ENCODE measurements at places on chromosomes 7 and 10.

DNA sequence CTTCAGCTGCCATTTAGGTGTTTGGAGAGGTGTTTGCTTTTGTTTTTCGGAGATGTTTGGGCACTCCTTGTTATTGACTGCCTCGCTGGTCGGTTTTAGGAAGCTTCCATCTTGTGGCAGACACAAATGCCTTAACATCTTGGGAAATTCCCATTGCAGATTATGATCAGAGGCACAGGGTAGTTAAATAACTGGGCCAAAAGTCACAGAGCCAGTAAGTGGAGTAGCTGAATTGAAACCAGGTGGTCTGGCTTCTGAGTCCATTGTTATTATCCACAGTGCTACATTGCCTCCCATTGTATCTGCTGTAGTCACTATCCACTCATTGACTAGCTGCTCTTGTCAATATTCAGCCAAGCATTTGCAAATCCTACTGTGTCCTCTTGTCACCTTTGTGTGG is 138.2 kb upstream of the PLPP4 start:
- no peak for DNase-seq

DNA sequence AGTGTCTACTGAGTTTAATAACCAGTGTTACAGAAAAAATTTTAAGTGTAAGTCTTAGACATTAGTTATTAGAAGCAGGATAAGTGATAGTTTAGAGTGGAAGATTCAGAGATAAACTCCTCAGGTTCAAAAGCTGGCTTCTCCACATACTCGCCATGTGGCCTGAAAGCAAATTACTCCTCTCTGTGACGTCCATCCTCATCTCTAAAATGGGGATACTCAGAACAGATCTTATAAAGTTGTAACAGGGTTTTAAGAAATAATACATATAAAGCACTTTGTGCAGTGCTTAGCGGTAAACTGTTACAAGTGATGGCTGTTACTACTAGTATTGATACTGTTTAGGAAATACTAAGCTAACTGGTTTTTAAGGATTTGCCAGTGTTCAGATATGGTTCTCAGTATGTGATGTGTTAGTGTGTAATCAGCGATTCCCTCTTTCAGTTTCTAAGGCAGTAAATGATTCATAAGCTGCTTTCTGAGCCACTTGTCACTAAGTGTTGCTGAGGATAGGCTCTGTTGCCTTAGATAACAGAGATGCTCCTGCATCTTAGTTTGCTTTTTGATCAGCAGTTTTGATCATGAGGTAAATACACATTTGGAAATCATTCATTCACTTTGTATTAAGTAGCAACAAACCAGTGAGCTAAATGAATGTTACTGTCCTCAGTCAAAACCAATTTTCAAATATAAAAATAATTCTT is 58.7 kb downstream of the CYP51A1 start:
- DNase-seq: no peak

GRCh38 chr10:50326172-50326555 is 74.8 kb upstream of the ASAH2 start:
- DNase-seq: no peak

DNA sequence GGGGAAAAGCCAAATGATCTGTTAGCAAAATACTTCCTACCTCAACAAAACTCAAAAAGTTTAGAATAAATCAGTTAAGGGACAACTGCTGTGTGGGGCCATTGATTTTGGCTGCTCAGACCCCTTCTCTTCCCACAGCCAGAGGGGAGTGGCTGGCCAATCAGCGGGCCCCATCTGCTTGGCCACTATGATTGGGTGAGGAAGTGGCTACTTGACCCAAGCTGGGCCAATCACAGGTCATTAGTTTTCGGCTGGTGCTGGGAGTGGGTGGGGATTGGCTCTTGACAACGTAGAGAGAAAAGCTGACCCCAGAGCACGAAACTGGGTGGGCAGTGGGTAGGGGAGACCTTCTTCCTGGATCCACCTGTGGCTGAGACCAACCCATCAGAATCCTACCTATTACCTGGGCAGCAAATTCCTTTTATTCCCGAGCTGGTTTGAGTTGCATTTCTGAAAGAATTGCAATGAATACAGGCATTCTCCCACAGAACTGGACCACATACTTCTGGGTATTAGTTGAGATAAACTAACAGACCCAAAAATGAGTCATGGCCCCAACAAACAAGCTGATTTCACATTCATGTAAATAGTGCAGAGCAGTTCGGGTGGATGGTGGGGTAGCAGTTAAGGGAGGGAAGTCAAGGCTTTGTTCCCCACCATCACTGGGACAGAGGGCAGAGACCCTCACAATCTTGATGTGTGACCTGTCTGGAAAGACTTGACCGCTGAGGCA is 35.6 kb upstream of the HMX3 start:
- no peak for DNase-seq

- DNase-seq: no peak
Observed at GRCh38 chr10:77049896-77050295, 587.7 kb downstream of the KCNMA1 start.

GRCh38 chr7:137970253-137970975 is 31.5 kb downstream of the CREB3L2 start:
- DNase-seq: no peak

DNA sequence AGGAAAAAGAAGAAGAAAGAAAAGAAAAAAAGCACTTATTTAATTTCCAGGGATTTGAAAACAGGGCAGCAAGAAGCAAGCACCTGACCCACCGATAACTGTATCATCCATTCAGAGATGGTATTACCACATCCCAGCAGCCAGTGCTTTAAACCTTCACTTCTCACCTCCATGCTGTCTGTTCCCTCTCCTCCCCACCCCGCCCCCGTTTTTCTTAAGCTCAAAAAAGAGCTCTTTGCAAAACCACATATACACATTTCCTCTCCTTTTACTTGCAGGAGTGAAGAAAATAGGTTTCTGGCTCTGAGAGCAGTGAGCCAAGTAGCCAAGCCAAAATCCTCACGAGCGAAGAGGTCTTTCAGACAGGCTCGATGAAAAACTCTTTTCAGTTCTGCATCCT is 2.2 kb downstream of the STOX1 start:
- DNase-seq: no peak

- DNase-seq: no peak
Observed at GRCh38 chr7:29987083-29987482, 2.5 kb downstream of the SCRN1 start.

DNA sequence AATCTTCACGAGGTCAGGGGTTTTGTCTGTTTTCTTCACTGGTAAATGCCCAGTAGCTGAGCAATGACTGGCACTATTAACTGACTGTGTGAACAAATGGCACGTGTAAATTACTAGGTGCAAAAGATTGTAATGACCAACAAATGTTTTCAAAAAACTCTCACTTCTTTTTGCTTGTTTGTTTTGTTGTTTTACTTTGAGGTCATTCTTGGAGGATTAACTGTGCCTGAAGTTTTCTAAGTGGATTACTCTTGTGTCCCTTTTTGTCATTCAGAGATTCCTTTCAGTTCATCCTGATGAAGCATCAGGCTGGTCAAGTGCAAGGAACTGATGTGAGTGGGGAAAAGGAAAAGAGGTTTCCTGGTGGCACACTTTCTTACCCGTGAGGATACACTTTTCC is 74.4 kb upstream of the PPP1R3C start:
- DNase-seq: no peak

DNA sequence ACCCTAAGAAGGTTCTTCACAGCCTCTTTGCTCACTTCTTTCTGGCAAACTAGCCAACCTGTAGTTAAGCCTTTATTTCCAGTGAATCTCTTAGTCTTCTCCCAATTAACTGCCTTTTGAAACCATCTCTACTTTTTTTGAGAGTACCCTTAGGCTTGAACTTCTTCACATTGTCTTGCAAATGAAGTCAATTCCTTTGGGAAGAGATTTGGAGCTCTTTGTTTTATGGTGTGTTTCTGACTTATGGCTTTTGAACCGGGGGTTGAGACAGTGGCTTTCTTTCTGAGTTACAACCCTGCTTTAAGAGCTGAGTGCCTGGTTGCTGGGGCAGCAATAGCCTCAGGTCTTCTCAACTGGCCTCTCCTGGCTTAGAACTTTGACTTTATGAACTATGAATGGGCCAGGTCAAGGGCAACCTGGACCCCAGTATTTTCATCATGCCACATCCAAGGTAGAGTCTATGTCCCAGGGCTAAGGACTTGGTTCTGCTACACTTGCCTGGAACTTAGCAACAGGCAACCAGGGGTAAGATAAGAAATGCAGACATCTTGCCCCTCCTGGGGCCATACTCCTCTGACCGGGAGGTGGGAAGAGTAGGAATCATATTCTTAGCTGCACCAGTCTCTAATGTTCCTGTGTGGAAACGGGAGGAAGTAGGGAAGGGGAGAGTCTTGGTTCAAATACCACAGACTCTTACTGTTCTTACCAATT is 53.0 kb downstream of the SP4 start:
- DNase-seq: no peak

DNA sequence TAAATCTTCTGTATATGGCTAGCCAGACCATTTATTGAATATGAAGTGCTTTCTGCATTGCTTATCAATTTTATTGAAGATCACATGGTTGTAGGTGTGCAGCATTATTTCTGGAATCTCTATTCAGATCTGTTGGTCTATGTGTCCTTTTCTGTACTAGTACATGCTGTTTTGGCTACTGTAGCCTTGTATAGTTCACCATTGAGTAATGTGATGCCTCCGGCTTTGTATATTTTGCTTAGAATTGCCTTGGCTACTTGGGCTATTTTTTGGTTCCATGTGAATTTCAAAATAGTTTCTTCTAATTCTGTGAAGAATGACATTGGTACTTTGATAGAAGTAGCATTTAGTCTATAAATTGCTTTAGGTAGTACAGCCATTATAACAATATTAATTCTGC is 1187.2 kb downstream of the XPNPEP1 start:
- DNase-seq: no peak

DNA sequence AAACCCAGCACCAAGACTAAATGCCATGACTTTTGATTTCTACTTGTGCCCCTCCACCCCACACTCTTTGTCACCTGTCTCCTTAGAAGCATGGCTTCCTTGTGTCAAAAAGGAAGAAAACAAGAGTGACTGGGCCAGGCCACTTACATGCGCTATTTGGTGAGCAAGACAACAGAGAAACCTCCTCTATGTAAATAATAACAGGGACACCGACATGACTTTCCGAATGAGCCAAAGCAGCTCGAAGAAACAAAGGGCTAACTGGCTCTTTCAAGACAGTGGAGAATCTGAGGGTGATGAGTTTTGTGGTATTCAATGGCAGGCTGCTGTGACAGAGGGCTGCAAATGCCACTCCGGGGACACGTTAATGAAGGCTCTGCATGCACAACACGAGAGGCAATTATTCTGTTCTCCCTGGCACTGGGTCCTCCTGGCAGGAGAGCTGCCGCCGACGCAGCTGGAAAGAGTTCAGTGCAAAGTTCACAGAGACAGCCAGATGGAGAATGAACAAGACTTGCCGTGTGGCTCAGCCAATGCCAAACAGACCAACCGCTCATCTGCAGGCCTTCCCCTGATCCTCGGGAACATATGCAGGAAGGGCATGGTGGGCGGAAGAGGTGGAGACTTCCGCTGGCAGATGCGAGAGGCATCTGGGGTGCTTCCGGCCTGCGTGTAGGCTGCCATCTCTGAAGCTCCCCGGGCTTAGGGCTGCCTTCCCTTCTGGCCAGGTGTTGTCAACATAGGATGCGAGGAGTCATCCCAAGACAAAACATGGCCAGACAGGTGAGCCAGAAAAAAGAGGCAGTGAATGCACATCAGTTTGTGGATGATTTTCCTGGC is 59.1 kb upstream of the SMNDC1 start:
- no peak for DNase-seq

DNA sequence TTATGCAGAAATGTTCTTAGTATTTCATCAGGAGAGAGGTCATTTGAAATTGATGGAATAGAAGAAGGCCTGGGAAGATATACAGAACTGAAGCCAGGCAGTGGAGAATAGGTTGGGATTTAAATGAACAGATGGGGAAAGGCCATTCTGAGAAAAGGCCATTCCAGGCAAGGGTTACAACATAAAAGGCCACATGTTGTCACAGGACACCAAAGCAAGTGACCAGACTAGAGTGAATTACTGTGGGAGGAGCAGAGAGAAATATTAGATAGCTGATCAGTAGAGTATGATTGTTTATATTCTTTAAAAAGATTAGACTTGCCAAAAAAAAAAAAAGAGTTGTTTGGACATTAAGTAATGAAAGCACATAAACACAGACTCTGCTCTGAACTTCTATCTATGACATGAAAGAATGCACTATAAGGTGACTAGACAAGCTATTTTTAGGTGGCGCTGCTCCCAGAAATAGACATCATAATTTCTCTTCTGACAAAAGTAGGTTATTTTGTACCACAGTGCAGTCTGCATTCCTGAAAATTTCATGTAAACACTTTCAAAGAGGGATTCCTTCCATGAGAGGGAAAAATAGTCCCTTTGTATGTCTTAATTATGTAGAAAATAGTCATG is 55.2 kb upstream of the DKK1 start:
- no peak for DNase-seq

DNA sequence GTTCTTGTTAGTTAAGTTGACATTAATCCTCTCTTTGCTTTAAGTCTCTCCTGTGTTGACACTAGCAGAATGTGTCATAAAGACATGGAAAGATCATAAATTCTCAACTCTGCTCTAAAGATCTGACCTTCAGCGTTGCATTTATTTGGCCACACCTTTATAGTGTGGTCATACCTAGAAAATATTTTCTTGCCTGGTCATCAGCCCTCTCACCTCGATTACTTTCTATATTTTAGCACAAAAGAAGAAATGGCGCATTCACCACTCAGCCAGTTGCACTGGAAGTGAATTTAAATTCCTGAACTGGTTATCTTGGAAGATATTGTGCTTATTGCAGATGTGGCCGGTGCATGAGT is 96.7 kb upstream of the PDCD4 start:
- no peak for DNase-seq
